ENCODE measurements at places on chromosomes 2 and 18. TPM values are rescaled to one million over a fixed set of nuclear protein-coding genes. Genes with fewer than 3 reads are reported as not detected.

ARHGAP15 gene
- total RNA-seq, result not detected

HRH4 gene
- not detected for total RNA-seq

ACMSD gene
- not detected for total RNA-seq

PRKCE gene
- 14.7 TPM for total RNA-seq

SKOR2 gene
- not detected for total RNA-seq

AP1S3 gene
- 1.9 TPM for total RNA-seq

ESPNL gene
- total RNA-seq, result 0.41 TPM
